Osteocyte (in vitro differentiated cells): ENCODE measurements at places on chromosomes 1 and 21. TPM values are rescaled to one million over a fixed set of nuclear protein-coding genes. Genes with fewer than 3 reads are reported as not detected.
A peak's percentile ranks its signal among the peaks of the same experiment; 100 is the strongest.

DNA sequence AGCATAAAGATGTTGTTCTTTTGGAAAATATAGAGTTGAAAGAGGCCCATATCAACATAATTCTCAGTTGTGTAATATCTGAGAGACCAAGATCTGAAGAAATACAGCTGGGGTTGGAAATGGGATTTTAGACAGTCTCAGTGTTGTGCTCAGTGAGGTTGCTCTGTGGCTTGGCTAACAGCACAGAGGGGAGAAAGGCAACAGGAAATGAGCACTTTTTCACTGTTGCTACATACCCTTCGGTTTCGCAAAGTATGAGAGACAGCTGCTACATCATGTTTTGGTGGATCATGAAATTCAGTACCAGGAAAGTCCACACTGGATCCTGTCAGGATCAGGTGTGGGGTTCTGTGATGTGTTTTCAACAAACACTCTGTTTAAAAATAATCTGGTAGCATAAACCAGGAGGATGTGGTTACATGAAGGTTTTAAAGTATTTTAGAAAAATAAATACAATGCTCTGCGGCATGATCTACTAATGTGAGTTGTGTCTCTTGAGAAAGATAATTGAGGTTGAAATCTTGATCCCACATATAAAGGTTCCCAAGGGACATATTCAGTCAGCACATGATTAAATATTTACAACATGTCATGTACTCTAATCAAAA, 7.0 kb upstream of the GPR88 start:
- H3K4me1 ChIP-seq = peaks cover 23% of the 10 kb centered on the region
- DNase-seq = no peak
- peaks cover 21% of the 10 kb centered on the region for H3K27me3 ChIP-seq

DNA sequence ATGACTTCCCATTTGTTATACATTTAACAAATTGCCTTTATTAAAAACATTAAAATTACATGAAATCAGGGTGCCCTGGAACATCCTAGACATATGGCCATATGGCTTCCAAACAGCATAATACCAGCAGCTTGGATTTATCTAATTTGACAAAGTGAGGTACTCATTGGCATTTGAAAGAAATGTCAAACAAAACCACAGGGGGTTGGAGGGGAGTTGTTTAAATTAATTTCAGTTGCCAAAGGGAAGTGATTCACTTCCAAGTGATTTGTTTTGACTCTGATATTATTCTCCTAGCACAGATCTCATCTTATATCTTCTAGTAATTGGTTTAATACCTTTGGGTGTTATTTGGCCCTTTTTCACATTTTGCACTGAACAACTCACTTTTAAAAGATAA, 24.5 kb upstream of the POU2F1 start:
- H3K4me3 ChIP-seq = no peak overlapping the region
- no peak for DNase-seq
- H3K4me1 ChIP-seq = peaks cover 52% of the 10 kb centered on the region
- H3K36me3 ChIP-seq = peaks cover 2% of the 10 kb centered on the region
- H3K27me3 ChIP-seq = no peaks in the 10 kb centered on the region

GRCh38 chr1:26164036-26164860, 4.5 kb downstream of the C1orf232 start:
- H3K27ac ChIP-seq = peak overlapping the region; percentile 38
- no peaks in the 10 kb centered on the region for H3K27me3 ChIP-seq
- no peaks in the 10 kb centered on the region for H3K36me3 ChIP-seq
- DNase-seq = no peak
- peak overlapping the region; percentile 63 for H3K4me3 ChIP-seq

DNA sequence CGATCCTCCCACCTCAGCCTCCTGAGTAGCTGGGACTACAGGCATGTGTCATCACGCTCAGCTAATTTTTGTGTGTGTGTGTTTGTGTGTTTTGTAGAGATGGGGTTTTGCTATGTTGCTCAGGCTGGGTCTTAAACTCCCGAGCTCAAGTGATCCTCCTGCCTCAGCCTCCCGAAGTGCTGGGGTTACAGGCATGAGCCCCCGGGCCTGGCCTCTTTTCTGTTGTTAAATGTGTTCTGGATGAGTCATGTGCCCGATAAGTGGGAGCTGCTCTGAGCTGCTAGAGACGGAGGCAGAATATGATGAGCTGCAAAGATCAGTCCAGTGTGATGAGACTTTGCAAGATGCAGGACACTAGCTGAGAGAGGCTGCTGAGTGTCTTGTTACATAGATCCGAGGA, 75.5 kb downstream of the VPS13D start:
- H3K4me1 ChIP-seq = peaks cover 28% of the 10 kb centered on the region
- peaks cover 48% of the 10 kb centered on the region for H3K36me3 ChIP-seq
- no peak overlapping the region for H3K4me3 ChIP-seq
- no peaks in the 10 kb centered on the region for H3K27me3 ChIP-seq
- no peak overlapping the region for H3K27ac ChIP-seq

DNA sequence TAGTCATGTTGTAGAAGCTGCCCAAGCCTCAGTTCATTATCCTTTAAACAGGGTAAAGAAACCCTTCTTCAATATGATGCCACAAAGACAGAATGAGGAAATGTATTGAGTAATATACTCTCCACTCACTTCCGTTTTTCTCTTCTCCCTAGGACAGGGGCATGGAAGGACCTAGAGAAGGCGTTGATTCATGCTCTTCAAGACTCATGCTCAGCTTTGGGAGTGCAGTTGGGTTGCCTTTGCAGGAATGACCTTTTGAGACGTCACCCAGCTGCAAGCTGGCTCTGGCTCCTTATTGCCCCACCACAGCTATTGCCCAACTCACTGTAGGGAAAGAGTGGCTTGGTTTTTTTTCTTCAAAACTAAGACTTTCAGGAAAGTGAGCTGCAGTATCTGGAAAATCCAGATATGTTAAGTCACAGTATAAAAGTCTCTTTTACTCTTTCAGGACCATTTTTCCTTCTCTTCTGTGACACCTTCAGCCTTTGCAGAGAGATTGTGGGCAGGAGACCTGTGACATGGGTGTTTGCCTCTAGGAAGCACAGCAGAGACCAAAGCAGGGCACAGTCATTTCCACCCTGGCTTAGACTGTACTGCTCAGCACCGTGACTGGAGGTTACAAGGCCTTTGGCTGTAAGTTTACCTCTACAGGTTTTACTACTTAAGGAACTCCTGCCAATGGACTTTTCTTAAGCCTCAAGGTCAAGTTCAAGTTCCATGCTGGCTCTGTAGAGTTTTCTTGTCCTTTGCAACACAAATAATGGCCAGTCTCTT, 39.5 kb downstream of the XCL2 start:
- no peaks in the 10 kb centered on the region for H3K36me3 ChIP-seq
- no peak overlapping the region for H3K4me3 ChIP-seq
- H3K27ac ChIP-seq = no peak overlapping the region
- DNase-seq = no peak
- H3K4me1 ChIP-seq = peaks cover 16% of the 10 kb centered on the region

DNA sequence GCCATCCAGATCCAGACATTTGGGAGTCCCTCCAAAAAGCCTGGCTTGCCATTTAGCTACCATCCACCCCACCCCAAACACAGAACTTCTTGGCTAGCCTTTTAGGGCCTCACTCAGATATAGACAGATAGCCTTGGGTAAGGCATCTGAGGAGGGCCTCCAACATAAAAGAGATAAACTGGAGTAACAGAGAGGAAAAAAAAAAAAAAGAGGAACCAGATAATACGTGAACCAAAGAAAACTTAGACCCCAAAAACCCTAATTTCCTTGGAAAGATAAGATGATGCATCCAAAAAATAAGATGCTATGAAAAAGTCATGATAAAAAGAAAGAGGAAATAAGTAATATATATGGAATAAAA, 19.8 kb upstream of the LSS start:
- H3K36me3 ChIP-seq = peaks cover 54% of the 10 kb centered on the region
- no peak overlapping the region for H3K4me3 ChIP-seq
- no peaks in the 10 kb centered on the region for H3K4me1 ChIP-seq
- no peak for DNase-seq
- no peaks in the 10 kb centered on the region for H3K27me3 ChIP-seq

DNA sequence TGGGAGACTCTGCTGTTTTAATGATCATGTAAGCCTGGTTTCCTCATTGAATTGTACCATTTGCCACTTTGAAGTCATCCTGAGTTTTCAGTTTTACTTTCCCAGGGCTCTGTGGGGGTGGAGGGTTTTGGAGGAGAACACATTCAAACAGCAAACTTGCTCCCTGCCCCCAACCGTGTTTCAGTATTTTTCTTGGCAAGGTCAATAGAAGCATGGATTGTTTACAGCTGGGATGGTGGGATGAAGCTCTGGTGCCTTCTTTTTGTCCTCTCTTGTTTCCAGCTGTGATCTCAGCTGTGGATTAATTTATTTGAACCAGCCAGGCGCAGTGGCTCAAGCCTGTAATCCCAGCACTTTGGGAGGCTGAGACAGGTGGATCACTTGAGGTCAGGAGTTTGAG, 54.3 kb upstream of the SERBP1 start:
- H3K4me1 ChIP-seq = peaks cover 10% of the 10 kb centered on the region
- no peak overlapping the region for H3K27ac ChIP-seq
- no peak for DNase-seq
- no peak overlapping the region for H3K4me3 ChIP-seq
- no peaks in the 10 kb centered on the region for H3K27me3 ChIP-seq

Gene FNDC7
- not detected in 2 replicates for total RNA-seq

DNA sequence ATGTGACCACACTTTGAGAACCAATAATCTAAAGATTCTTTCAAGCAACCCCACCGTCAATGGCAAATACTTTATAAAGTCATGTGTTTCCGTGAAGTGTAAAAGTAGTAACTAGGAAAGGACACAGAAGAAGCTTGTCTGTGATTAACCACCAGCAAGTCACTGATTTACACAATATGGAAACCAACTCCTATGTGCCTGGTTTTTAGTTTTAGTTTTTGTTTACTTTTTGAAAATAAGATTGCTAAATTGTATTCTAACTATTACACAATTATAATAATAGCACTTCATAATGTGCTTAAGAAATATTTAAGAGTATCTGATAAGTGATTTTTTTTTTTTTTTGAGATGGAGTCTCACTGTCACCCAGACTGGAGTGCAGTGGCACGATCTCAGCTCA, 13.0 kb downstream of the FMO2 start:
- no peak for DNase-seq

Gene CLEC20A
- not detected in 2 replicates for total RNA-seq

Gene MARK1
- total RNA-seq = 1.2 and 1.8 TPM in 2 replicates

Gene OR4F29
- total RNA-seq = not detected in 2 replicates

GRCh38 chr1:36876990-36877389, 157.3 kb downstream of the GRIK3 start:
- no peaks in the 10 kb centered on the region for H3K4me1 ChIP-seq
- H3K27ac ChIP-seq = no peak overlapping the region
- H3K36me3 ChIP-seq = no peaks in the 10 kb centered on the region
- DNase-seq = peak; percentile 53

DNA sequence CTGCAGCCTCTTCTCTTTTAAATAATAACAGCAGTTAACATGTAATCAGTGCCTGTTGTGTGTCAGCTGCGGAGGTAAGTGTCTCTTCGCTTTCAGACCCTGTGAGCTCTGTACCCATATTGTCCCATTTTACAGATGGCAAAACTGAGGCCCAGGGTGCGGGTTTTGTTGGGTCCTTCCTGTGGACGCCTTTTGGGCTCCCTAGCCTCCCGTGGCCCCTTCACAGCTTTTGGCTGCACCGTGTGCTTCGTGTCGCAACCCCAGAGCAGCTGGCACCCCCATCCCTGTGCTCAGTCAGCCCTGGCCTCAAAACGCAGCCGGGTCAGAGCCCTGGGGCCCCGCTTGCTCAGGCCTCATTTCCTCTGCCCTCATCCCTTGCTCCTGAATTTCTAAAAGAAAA, 53.8 kb downstream of the TLR5 start:
- no peak overlapping the region for H3K4me3 ChIP-seq
- H3K4me1 ChIP-seq = no peaks in the 10 kb centered on the region
- no peak for DNase-seq
- H3K27me3 ChIP-seq = peaks cover 20% of the 10 kb centered on the region

Gene UBL4B
- total RNA-seq = not detected in 2 replicates

- peaks cover 6% of the 10 kb centered on the region for H3K4me1 ChIP-seq
- DNase-seq = no peak
- H3K36me3 ChIP-seq = no peaks in the 10 kb centered on the region
- no peaks in the 10 kb centered on the region for H3K27me3 ChIP-seq
Observed at GRCh38 chr1:89310505-89310904, 37.8 kb upstream of the GBP5 start.
